ENCODE measurements at places on chromosomes 4 and X. TPM values are rescaled to one million over a fixed set of nuclear protein-coding genes. Genes with fewer than 3 reads are reported as not detected.

The CCDC149 gene
- total RNA-seq: not detected

- no peaks in the 10 kb centered on the region for H3K36me3 ChIP-seq
- H3K4me1 ChIP-seq: no peaks in the 10 kb centered on the region
- no peak overlapping the region for H3K27ac ChIP-seq
Measured at GRCh38 chr4:86582410-86582809, 11.7 kb upstream of the PTPN13 start.

The ZMAT1 gene
- total RNA-seq: 0.62 TPM

DNA sequence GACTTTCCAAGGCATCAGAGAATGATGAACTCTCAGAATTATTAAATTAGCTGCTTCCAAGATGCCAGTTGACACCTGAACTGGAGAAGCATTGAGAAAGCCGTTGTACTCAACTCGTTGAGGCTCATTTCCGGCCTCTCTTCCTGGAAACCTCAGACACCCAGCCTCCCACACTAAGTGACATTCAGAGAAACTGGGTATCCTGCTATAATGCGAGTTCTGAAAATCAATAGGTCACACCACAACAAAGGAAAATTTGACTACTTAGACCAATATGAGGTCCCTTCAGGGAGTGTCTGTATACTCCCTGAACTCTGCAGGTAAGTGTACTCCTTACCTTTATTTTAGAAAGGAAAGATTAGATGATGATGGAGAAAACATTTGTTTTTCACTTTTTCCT, 51.2 kb downstream of the ENPEP start:
- peak overlapping the region; percentile 8 for H3K4me3 ChIP-seq
- H3K27ac ChIP-seq: peak overlapping the region; percentile 47
- peaks cover 20% of the 10 kb centered on the region for H3K4me1 ChIP-seq

The CABS1 gene
- total RNA-seq: not detected

The PPP1R2C gene
- total RNA-seq: not detected

The SOX3 gene
- total RNA-seq: not detected

DNA sequence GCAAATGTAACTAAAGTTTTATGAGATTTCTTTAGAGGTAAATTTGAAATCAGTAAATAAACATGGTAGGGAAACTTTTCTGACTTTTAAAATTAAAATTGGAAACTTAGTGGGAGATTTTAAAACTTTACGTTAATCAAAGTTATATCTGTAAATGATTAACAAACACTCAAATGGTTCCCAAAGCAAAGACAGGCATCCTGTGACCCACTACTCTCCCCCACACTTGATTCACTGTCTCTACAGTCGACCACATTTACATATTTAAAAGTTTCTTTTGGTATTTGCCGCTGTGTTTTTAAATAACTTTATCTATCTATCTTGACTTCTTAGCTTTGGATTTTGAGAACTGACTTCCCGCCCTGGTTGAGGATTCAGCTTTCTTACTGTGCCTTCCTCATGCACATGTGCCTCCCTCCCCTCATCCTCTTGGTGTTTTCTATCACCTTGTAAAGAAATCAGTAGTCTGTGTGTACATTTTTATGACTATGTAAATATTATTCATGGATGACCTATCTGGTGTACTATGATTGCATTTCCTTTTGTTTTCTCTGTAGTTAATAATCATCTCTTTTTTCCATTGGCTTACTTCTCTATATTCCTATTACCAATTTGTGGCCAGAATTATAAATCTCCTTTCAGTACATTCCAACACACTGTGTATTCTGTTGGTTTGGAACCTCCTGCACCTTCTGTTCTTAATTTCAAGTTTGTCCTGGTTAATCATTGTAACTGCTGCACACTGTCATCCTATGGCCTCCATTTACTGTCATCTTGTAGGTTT, 72.6 kb downstream of the WWC2 start:
- H3K4me3 ChIP-seq: no peak overlapping the region
- DNase-seq: no peak
- no peaks in the 10 kb centered on the region for H3K36me3 ChIP-seq
- H3K4me1 ChIP-seq: no peaks in the 10 kb centered on the region

DNA sequence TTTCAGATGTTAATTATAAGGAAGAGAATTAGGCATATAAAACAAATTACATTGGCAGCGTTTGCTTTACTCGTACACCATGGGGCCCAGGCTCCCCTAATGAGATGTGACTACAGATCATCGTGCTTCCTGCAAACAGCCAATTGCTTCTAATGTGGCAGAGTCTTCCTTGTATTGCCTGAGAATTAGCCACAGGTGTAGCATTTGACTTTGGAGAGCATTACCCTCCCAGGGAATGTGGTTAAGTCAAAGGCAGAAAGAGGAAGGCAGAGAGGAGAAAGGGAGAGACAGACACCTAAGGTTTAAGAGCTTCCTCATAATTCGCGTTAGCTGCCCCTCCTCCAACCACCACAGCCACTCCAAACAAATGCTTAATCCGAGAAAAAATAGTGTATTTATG, 97.0 kb downstream of the MID1IP1 start:
- H3K4me1 ChIP-seq: no peaks in the 10 kb centered on the region
- H3K27ac ChIP-seq: no peak overlapping the region
- H3K36me3 ChIP-seq: no peaks in the 10 kb centered on the region
- no peak for DNase-seq

DNA sequence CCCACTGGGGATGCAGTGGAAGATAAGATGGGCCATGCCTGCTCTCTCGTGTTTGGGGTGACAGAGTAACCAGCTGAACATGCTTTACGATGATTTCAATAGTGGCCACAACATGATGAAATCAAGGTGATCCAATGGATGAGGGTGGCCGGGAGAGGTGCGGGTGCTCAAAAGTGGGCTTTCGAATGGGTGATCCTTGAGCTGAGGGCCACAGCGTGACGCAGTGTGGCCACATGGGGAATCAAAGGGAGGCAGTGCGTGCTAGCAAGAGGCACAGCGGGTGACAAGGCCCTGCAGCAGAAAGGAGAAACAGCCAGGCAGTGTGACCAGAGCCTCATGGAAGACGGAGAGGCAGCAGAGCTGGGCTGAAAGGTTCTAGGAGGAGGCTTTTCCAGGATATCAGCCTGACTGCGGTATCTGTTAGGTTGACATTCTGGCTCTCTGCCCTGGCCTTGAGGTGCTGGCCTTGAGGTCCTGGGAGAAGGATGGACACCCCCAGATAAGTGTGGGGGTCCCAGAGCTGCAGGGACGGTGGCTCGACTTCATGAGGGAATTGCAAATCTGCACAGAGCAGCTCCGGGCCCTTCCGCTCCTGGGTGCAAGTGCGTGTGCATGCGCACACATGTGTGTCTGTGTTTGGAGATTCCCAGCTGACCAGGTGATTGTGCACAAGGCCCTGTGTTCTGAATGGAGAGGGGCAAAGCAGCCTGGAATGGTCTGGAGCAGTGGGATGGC, 38.0 kb upstream of the GPR78 start:
- peaks cover 9% of the 10 kb centered on the region for H3K4me1 ChIP-seq
- H3K36me3 ChIP-seq: no peaks in the 10 kb centered on the region
- H3K4me3 ChIP-seq: no peak overlapping the region
- no peak for DNase-seq
- H3K27me3 ChIP-seq: no peaks in the 10 kb centered on the region

DNA sequence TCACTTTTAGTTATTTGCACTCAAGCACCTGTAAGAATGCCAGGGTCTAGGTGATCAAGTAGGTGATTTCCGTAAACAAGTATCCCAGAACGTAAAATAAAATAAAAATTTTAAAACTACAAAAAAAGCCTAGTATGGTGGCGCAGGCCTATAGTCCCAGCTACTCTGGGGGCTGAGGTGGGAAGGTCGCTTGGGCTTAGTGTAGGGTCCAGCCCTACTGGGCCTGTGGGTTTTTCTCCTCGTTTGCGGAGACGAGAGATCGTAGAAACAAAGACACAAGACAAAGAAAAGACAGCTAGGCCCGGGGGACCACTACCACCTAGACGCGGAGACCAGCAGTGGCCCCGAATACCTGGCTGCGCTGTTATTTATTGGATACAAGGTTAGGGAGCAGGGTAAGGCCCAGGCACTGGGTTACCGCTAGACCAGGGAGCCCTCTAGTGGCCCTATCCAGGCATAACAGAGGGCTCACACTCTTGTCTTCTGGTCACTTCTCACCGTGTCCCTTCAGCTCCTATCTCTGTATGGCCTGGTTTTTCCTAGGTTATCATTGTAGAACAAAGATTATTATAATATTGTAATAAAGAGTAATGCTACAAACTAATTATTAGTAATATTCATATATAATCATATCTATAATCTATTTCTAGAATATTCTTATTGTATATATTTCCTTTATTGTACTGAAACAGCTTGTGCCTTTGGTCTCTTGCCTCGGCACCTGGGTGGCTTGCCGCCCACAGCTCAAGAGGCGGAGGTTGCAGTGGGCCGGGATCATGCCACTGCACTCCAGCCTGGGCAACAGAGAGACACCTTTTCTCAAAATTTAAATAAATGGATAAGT, 38.4 kb downstream of the SAGE1 start:
- H3K27ac ChIP-seq: no peak overlapping the region
- no peaks in the 10 kb centered on the region for H3K36me3 ChIP-seq
- H3K27me3 ChIP-seq: peaks cover 1% of the 10 kb centered on the region

The ABCG2 gene
- 0.34 TPM for total RNA-seq

DNA sequence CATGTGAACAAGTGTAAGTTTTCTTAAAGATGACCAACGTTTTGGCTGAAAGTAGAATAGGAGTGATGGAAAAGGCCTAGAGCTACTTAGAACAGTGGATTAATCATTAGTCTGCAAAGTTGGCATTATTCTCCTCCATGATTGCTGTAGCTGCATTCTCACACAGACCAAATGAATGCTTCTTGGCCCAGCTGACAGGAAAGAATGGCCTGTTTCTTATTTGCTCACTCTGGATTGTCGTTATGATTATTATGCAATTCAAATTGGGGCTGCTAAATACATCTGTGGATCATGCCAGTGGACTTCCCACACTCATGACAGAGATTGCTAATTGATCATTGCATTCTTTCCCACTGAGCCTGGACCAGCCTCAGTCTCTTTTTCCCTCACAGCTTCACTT, 285.0 kb downstream of the STIM2 start:
- H3K36me3 ChIP-seq: no peaks in the 10 kb centered on the region
- H3K27ac ChIP-seq: no peak overlapping the region
- no peaks in the 10 kb centered on the region for H3K27me3 ChIP-seq
- DNase-seq: no peak

DNA sequence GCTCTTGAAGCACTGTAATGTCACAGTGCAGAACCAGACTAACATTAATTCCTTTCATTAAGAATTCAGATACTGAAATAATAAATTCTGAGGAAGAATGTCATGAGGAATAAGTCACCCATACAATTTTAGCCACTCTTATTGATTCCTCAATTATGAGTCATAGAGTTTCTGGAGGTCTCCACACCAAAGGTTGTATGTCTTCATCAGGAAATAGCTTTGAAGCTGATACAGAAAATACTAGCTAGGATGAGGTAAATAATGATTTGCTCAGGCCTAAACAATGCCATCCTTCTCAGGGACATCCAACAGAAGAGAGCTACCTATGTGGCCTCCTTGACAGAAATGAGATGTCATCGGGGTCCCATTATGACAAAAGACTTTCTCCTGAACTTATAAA, 238.8 kb downstream of the OR13H1 start:
- no peak for DNase-seq
- H3K27ac ChIP-seq: no peak overlapping the region
- H3K4me1 ChIP-seq: no peaks in the 10 kb centered on the region
- H3K4me3 ChIP-seq: no peak overlapping the region

The VCX3A gene
- total RNA-seq: not detected

The NEIL3 gene
- total RNA-seq: 13.6 TPM

DNA sequence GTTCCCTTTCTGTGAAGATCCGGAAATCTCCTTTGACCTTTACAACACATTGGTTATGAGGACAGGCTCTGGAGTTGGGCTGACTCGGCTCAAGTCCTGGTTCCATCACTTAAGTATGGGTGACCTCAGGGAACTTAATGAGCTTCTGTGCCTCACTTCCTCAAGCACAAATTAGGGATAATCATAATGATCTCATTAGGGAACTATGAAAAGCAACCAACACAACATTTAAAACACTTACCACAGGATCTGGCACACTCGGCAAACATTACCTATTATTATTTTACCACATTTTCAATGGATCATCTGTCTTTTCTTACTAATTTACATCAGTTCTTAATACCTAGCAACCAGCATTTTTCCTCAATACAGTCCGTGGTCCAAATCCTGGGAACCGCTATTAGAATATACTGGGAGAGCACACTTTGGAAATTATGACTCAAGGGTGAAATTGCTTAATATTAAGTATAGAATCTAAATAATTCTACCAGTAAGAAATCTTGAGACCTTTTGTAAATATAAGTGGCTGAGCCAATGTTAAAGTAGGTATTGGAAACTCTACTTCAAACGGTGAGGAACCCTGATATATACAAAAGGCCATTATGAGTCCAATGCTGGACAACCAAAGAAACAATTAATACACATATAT, 19.6 kb downstream of the ADGRA3 start:
- H3K27me3 ChIP-seq: no peaks in the 10 kb centered on the region
- no peaks in the 10 kb centered on the region for H3K4me1 ChIP-seq
- no peak for DNase-seq

- DNase-seq: no peak
- H3K27me3 ChIP-seq: peaks cover 11% of the 10 kb centered on the region
- no peaks in the 10 kb centered on the region for H3K36me3 ChIP-seq
- no peak overlapping the region for H3K4me3 ChIP-seq
- H3K27ac ChIP-seq: no peak overlapping the region
- no peaks in the 10 kb centered on the region for H3K4me1 ChIP-seq
Measured at GRCh38 chr4:8009710-8010511, 70.2 kb upstream of the AFAP1 start.

DNA sequence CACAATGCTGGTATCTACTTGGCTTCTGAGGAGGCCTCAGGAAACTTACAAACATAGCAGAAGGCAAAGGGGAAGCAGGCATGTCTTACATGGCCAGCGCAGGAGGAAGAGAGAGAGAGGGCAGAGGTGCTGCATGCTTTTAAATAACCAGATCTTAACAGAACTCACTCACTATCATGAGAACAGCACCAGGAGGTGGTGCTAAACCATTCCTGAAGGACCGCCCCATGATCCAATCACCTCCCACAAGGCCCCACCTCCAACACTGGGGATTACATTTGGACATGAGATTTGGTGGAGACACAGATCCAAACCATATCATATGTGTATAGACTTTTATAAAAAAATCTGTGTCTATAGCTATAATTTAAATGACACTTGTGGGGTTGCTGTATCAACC, 48.6 kb upstream of the ERVMER34-1 start:
- no peaks in the 10 kb centered on the region for H3K36me3 ChIP-seq
- H3K27ac ChIP-seq: no peak overlapping the region
- no peak for DNase-seq
- no peak overlapping the region for H3K4me3 ChIP-seq

- H3K27ac ChIP-seq: no peak overlapping the region
- H3K4me1 ChIP-seq: peaks cover 17% of the 10 kb centered on the region
- H3K4me3 ChIP-seq: no peak overlapping the region
Measured at GRCh38 chrX:10074241-10074941, 82.4 kb upstream of the CLCN4 start.

The PNMA6F gene
- not detected for total RNA-seq

- H3K4me3 ChIP-seq: no peak overlapping the region
- H3K27ac ChIP-seq: no peak overlapping the region
- peaks cover 36% of the 10 kb centered on the region for H3K36me3 ChIP-seq
- H3K4me1 ChIP-seq: no peaks in the 10 kb centered on the region
- H3K27me3 ChIP-seq: no peaks in the 10 kb centered on the region
Measured at GRCh38 chr4:67587156-67587555, 28.6 kb downstream of the STAP1 start.

GRCh38 chr4:139077567-139078355, 62.2 kb downstream of the NOCT start:
- no peak for DNase-seq
- peaks cover 15% of the 10 kb centered on the region for H3K4me1 ChIP-seq
- no peak overlapping the region for H3K4me3 ChIP-seq
- no peaks in the 10 kb centered on the region for H3K27me3 ChIP-seq

The MSX1 gene
- not detected for total RNA-seq
